Stimulated activated CD4-positive, alpha-beta T cell treated with anti-CD3 and anti-CD28 coated beads, Interleukin-2, amount 100 ng/mL, for 4 hours (primary cell): ENCODE measurements at places on chromosomes 5 and 9.

DNA sequence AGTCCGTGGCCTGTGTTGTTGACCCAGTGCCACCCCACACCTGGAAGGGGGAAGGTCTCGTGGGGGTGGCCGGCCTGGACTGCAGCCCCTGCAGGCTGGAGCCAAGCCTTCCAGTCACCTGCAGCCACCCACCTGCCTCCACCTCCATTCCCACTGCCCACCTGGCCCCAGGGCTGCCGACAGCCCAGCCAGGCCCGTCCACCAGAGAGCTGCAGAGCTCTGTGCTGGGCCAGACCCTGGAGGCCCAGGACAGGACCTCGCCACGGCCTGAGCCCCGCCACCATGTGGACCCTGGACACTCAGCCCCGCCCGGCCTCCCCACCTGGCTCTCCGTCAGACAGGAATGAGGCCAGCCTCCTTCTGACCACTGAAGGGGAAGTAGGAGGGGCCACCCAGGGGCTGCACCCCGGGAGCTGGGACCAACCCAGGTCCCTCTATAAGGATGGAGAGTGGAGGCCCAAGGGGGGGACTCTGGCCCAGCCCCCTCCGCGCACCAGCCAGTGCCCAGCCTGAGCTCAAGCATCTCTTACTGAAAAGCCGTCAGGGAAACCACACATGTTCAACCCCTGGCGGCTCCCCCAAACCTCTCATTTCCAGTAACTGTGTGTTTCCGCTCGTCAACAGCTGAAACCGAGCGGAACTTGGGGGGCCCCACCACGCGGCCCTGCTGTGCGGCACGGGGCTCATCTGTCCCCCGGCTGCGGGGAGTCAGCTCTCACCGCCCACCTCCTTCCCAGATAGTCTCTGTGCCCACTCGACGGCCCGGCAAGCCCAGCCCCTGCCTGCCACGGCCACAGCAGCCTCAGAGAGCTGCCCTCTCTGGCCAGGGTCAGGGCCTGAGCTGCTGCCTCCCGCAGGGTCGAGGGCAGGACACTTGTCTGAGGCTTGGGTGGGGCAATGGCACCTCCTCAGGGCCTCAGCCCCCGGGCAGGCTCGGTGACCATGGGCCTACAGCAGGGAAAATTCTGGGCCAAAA is 12.8 kb downstream of the NOTCH1 start:
- peak; percentile 58 for DNase-seq

GRCh38 chr5:108762660-108763059 is 15.0 kb downstream of the FER start:
- DNase-seq = no peak

DNA sequence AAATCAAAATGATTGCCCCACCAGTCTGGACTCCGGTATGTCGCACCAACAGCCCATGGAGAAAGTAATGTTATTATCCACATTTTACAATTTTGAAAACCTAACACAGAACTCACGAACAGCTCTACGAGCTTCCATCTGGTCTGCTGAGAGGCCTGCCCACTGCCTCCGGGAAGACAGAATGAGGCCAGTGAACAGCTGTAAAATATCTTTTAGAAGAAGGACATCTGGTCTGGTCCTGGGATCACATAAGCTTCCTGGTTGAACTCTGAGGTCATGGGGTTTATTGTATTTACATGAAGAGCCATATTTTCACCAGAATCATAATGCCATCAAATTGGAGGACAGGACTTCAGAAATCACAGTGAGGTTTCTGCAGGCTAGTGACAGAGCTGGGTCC is 89.0 kb downstream of the FRMD3 start:
- no peak for DNase-seq

DNA sequence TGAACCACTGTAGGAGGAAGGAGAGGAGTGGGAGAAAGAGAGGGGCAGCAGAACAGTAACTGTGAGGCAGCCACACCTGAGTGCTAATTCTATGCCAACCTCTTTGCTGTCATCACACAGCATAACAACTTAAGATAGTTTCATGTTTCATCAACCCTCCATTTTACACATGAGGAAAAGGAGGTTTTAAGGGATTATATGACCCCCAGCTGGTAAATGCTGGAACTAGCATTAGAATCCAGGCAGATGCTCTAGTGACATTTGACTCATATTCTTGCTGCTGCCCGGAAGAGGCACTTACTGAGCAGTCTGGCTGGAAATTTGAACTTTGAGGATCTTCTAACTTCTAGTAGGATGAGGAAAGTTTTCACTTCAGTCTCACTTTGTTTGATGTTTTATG is 24.1 kb upstream of the VLDLR start:
- no peak for DNase-seq

GRCh38 chr9:116692616-116693015 is 5.5 kb downstream of the TRIM32 start:
- no peak for DNase-seq

GRCh38 chr5:177020033-177020432 is 2.5 kb upstream of the ZNF346 start:
- no peak for DNase-seq

DNA sequence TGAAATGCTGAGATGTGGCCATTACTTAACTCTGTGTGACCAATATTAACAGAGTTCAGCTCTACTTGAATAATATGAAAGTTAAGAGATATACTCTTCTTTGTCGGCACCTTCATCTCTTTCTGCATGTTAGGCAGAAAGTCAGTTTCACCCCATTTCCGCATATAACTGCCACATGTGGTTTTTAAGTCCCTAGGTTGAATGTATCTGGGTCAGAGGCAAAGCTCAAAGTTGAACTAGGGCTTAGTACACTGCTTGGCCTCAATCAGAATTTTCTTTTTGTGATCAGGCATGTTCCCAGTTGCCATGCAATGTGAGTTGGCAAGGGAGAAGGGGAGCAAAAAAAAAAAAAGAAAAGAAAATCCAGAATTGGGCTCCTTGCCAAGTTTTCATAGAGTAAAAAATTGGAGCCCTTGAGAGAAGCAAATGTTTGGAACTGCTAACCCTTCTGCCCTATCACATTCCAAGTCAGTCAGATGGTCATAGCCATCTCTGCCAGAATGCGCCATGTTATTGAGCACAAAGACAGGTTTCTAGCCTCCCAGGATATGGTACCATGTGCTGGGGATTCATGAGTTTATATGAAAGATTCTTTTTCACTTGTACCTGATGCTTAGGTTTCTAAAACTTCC is 251.2 kb upstream of the RORB start:
- DNase-seq = no peak

DNA sequence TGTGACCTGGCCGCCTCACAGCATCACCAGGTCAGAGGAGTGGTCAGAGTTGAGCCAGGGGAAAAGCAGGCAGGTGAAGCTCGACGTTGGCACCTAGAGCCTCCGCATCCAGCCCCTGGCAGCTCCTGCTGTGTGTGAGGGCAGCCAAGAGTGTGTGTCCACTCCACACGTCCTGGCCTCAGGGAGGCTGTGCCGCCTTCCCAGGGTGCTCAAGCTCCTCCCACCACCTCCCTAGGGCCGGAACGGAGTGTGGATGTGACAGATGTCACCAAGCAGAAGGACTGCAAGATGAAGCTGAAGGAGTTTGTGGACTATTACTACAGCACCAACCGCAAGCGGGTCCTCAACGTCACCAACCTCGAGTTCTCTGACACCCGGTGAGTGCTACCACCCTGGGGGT is 72.5 kb downstream of the PHF2 start:
- DNase-seq = no peak

DNA sequence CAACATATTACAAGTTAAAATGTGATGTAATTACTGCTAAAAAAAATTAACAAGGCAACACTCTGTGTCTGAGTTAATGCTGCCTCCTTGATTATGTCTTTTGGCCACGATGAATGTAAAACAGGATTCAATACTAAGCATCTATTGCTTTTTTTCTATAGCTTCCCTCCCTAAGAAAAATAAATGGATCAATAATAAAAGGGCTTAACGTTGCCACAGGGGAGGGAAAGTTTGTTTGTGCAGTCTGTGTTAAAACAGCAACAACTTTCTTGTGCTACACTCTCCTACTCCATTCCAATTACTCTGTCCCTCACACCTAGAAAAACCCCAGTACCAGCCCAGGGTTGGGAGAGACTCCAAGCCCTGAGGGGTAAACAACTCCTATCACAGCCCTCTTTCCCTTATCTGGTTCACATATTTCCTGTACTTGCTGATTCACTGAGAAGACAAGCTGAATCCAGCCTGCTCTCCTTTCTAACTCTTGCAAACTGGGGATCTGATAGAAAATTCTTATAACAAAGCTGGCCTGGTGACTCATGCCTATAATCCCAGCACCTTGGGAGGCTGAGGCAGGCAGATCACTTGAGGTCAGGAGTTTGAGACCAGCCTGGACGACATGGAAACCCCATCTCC is 44.8 kb downstream of the PTPN3 start:
- no peak for DNase-seq

DNA sequence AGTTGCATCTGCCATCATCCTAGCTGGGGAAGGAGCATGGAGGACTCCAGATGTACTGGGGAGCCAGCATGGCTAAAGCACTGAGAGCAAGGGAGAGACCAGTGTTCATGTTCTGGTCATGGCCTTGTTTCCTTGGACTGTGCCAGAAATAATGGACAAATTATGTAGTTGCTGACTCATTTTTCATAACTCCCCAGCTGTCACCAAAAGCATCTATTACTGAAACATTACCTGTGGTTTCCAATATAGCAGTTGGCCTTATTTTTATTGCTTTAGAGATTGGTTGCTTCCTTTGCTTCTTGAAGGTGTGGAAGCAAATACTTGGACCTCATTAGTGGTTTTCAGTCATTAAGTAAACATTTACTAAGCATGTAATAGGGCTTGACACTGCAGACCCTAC is 11.3 kb downstream of the RALGPS1 start:
- no peak for DNase-seq

DNA sequence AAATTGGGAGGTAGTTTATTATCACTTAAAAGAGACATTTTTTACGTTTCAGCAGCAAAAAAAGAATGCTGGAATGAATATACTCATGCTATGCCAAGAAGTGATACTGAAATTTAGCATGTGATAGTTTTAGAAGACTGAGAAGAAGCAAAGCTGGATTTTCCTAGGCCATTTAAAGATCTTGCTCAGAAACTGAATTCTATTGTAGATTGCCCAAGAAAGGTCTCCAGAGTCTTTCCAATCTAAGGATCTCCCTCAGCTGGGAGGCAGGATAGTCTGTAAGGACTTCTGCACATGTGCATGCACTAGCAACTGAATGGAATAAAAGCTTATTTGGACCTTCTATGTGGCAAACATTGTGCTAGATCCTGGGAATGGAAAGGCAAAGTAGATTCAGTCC is 334.5 kb downstream of the DTWD2 start:
- DNase-seq = no peak

GRCh38 chr5:10497554-10497953 is 55.9 kb downstream of the ROPN1L start:
- no peak for DNase-seq

DNA sequence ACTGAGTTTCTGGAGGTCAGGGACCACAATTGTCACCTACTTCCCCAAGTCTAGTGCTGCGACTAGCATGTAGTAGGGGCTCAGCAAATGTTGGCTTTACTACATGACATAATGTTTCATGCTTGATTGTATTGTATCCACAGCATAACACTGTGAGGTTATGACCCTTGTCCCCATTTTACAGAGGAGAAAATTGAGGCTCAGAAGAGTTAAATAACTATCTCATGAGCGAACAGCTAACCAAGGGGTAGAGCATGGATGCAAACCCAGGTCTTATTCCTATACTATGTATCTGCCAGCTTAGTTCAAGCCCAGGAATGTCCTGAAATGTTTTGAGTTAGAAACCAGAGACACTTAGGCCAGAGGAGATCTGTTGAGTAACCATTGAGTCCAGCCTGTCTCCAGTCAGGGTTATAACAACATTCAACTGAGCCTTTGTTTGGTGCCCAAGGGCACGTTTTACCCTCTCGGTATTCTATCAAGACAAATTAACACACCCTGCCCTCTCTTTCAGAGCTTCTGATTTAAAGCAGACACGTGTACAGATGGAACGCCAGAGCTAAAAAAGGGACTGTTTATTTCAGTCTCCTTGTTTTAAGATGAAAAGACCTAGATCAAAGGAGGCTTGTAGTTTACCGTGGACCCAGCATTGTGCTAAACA is 16.5 kb downstream of the ANGPTL2 start:
- no peak for DNase-seq

DNA sequence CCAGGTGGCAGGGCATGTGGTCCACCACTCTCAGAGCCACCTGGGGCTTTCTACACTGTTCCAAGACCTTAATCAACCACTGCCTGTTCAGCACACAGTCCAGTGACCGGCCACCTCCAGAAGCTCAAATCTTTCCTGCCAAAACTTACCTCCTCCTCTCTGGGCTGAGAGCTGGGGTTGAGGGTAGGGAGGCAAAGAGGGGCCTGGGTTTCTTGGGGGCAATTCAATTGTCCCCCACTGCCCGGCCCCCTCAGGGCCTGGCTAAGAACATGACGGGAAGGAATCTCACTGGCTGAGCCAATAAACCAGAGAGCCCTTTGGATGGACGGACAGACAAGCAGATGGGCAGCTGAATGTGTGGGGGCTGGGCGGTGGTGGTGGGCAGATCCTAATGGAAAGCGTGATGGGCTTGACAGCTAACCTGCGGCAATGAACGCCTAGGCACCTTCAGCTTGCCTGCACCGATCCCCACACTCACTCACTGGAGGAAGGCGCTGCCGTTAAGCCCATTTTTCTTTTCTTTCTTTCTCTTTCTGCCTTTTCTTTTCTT is 5.4 kb downstream of the NR5A1 start:
- DNase-seq = no peak
